ENCODE measurements at places on chromosomes 3 and 15.

DNA sequence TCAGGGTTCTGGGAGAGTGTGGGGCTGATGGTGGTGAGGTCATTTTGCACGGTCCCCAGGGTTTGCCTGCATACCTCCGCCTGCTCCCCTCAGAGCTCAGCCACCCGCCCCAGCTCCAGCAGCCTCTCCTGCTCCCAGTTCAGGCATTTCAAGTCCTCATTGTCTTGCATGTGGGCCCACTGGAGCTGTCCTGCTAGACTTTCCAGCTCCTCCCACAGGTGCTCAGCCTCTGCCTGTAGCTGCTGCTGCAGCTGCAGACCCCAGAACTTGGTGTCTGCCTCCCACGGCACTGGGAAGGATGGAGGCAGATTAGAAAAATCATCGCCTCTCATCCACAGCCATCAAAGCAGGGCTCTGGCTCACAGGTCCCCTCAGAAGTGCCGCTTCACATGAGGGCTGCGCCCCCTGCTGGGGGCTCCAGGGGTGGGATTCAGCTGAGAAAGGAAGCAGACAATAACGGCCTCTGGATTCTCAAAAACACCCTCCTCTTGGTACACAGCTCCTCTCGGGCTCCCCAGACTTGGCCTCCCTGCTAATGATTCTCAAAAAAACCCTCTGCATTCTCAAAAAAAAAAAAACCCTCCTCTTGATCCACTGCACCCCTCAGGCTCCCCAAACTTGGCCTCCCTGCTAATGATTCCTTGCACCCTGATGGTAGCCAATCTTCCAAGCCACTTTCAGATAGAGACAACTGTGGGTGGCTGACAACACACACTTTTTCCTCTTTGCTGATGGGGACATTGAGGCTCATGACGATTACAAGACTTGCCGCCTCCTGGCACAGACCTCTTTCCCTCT is 89.3 kb upstream of the C2CD4B start:
- peak; percentile 58 for DNase-seq

- no peak for DNase-seq
Measured at GRCh38 chr3:194389269-194389668, 9.8 kb downstream of the GP5 start.

GRCh38 chr3:9595877-9596276 is 42.3 kb upstream of the LHFPL4 start:
- no peak for DNase-seq

GRCh38 chr3:46857485-46858341 is 5.5 kb downstream of the MYL3 start:
- no peak for DNase-seq

DNA sequence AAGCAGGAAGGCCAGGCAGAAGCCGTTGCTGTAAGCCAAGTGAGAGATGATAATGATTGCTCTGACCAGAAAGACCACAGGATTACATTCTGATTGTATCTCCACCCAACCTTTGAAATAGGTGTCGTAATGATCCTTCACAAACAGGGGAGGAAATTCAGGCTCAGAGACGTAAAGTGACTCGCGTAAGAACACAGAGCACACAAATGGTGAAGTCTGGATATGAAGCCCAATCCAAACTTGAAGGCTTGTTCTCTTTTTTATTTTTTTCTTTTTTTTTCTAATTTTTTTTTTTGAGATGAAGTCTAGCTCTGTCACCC is 25.3 kb upstream of the PIAS1 start:
- no peak for DNase-seq

DNA sequence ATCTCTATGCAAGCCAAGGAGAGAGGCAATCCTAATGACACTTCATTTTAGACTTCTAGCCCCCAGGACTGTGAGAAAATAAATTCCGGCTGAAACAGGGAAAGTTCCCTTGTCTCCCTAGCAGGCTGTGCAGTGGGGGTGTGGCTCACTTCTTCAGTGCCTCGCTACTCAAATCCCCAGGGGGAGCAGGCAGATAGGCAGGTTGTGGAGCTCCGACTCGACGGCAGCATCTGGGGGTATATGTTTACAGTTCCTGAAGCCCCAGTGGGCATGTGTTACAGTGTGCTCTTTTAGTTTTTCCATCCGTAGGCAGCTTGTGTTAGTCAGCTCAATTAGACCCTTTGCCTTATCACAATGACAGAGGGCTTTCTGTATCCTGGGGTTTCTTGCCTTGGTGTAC is 836.5 kb downstream of the PDCD6IP start:
- no peak for DNase-seq

DNA sequence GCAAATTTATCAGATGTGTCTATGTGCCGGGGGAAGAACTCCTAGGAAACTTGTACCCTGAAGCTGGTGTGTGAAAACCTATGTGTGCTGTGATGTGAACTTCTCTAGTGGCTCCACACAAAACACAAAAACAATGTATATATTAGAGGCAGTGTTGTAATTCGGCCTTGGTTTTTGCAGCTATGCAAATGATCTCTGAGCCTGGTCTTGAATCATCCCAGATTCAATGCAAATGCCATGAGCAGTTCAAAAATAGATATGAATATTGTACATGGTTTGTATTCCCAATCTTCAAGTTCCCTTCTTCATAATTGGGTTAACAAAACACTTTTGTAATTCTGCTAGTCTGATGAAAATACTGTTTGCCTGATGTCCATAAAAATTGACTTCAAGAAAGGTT is 152.6 kb downstream of the MFSD1 start:
- DNase-seq, result no peak

DNA sequence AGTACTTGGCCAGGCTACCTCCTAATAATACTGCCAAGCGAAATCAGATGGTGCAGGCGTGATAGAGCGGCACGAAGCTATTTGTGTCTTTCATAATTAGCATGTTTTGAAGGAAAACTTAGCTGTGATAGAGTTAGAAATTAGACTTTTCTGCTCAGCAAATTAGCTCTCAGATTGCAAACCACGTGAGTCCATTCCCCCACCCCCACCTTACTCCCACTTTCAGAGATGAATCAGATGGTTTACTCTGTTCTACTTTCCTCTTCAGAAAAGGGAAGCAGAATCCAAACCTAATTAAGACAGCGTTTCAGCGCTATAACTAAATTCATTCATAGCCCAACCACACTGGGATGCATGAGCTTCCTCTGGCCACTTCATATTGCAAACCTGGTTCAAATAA is 214.6 kb downstream of the SLCO3A1 start:
- no peak for DNase-seq

DNA sequence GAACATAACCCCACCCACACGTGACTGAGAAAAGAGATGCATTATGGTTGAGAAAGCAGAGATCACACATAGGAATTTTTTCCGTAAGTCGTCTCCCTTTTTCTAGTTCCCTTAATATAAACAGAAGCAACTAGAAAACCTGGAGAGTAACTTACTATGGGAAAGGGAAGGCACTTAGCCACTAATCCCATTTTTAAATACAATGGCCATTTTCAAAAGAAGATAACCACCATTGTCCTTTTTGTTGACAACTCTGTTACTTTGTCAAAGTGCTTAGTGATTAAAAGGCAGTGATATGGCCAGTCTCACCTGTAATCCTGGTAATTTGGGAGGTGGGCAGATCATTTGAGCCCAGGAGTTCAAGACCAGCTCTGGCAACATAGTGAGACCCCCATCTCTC is 184.4 kb upstream of the UMPS start:
- DNase-seq, result no peak

DNA sequence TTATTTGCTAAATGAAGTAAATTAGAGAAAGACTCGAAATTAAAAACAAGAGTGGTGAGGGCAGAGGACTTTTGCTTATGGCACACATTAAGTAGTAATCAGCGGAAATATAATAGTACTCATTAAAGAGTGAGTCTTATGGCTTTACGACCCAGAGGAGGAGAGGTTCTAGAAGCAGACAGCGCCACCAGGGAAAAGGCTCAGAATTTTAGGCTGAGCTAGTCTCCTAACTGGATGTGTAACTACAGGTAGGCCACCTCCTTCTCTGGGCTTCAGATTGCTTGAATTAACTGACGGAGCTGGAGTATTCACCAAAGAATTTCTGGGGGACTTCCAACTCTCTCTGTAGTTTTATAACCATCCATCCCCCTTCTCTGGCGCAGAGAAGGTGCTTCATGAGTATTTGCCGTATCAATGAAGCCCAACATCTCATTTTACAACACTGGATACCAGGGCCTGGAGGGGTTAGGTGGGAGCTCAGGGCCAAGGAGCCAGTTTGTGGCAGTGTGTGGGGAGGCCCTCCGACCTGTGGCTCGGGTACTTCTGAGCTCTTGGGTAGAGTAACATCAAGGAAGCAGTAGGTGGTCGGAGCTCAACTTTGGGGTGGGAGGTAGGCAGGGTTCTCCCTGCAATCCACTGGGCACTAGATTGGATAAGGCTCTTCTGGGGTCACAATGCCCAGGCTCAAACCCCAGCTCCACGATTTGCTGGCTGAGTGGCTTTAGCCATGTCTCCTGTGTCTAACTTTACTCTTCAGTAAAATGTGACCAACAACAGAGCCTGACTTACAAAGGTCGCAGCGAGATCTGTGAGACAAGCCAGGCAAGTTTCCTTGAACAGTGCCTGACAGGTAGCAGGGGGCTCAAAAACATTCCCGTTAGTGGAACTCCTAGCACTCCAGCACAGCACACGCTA is 1.1 kb downstream of the CHCHD4 start:
- DNase-seq, result peak; percentile 39

GRCh38 chr15:52760562-52760961 is 29.6 kb downstream of the ONECUT1 start:
- DNase-seq, result no peak

- no peak for DNase-seq
Measured at GRCh38 chr15:56292546-56293316, 49.1 kb upstream of the RFX7 start.

DNA sequence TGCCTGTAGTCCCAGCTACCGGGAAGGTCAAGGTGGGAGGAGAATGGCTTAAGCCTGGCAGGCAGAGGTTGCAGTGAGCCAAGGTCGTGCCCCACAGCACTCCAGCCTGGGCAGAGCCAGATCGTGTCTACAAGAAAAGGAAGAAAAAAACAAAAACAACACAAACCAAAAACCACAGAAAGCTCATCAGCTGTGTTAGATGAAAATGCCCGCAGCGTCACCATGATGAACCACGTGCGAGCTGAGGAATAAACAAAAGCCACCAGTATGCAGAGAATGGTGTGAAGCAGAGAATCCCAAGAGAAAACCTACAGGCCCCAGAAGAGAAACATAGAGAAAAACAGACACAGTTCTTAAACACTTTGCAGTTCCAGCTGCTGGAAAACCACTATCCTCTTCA is 19.7 kb upstream of the TM4SF19 start:
- DNase-seq, result no peak

DNA sequence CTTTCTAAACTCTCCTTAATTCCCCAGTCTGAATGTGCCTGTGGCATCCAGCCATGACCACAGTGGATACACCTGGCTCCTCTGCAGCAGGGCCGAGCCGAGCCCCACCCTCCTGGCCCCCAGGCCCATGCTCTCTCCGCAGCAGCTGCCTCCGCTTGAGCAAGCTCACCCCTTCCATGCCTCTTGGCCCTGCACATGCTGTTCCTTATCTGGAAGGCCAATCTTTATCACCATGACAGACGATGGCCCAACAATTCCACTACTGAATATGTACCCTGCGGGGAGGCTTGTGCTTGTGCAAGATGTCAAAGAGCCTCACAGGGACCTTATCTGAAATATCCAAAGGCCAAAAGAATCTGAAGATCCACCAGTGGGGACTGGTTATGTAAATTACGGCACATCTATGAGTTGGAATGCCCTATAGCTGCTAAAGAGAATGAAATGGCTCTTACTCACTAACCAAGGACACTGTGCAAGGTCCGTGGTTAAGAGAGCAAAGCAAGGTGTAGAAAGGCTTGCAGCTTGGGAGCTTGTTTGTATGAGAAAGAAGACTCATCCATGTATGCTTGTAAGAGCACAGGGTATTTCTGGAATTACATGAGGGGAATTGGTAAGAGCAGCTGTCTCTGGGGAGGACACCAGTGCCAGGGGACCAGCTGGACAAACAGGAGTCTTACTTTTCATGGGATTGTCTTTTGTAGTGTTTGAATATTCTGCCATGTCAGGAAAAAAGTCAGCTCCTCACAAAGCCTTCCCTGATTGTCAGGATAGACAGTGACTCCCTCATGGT is 55.2 kb downstream of the WNT7A start:
- DNase-seq, result no peak
